ENCODE measurements at places on chromosomes 3 and 15.

DNA sequence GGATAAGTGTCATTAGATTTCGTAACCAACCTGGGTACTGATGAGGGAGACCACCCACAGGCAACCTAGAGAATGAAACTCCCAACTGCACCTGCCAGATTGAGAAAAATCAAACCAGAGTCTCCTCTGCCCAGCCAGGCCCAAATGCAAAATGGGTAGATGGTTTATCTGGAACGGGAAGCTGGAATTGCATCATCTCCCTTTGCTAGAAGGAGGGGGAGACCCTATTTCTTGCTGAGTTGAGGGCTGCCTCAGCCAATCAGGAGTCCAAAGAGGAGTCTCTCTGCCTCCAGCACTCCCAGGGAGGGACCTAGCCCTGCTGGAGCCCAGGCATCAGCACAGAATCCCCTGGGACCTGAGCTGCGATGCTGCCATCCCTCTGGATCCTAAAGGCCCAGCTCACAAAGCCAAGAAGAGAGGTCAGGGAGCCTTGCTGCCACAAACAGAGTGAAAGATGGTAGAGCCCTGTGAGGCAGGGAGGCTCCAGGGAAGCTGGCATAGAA is 8.1 kb downstream of the RMDN3 start:
- no peak for DNase-seq

- peak; percentile 40 for DNase-seq
Measured at GRCh38 chr15:73683777-73684580, at the start of gene CD276. Gene CD276, plus strand, starts transcription at chr15:73684383. Its CDS starts 15,257 bp downstream, at chr15:73699640.

GRCh38 chr15:60762638-60763037 is 283.7 kb upstream of the ICE2 start:
- DNase-seq: no peak

- no peak for DNase-seq
Measured at GRCh38 chr15:29682781-29683180, 139.5 kb downstream of the TJP1 start.

GRCh38 chr3:17122758-17123157 is 238.0 kb downstream of the PLCL2 start:
- DNase-seq: no peak

GRCh38 chr15:40471808-40472150 is 995 bp downstream of the CHST14 start:
- no peak for DNase-seq

DNA sequence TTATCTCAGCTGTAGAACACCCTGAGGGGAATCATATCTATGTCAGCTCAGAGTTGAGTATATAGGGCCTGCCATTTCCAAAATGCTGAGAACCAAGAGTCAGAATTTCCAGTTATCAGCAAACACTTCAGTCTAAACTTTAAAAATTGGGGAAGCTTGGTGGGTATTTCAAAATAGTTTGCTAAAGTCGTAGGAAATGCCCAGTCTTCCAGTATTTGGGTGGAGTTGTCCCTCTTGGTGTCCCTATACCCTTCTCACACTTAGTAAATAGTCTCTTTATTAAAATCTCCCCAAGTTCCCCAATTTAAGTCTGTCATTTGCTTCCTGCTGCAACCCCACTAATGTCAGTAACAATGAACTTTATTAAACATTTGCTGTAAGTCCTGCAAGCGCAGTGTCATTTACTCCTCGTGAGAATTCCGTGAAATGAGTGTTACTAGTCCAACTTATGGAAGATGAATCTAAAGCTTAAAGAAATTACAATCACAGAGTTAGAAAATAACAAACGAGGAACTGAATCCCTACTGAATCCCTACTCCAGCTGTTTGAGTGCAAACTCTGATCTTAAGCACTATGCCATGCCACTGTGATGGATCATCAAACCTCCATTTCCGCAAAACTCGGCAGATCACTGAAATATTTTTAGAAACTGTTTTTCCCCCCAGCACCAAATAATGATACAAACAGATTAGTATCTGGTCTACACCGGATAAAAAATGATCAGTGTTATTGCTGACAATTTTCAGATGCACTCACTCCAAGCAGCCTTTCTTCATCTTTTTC is 341.7 kb upstream of the PROK2 start:
- no peak for DNase-seq

DNA sequence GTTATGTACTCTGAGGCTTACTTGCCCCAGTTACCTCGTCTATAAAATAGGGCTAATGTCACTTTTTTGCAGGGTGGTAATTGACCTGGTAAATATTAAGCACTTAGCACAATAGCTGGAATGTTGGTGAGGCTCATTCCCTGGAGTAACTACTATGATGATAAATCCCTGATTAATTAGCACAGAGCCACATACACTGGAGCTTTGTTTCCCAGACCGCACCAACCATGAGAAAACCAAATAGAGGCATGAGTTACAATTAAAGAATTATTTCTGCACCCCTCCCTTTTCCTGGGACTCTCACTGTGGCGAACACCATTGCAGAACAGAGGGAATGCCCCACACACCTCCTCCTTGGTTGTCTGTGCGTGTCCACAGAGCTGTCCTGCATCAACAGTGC is 76.6 kb upstream of the CPOX start:
- no peak for DNase-seq

DNA sequence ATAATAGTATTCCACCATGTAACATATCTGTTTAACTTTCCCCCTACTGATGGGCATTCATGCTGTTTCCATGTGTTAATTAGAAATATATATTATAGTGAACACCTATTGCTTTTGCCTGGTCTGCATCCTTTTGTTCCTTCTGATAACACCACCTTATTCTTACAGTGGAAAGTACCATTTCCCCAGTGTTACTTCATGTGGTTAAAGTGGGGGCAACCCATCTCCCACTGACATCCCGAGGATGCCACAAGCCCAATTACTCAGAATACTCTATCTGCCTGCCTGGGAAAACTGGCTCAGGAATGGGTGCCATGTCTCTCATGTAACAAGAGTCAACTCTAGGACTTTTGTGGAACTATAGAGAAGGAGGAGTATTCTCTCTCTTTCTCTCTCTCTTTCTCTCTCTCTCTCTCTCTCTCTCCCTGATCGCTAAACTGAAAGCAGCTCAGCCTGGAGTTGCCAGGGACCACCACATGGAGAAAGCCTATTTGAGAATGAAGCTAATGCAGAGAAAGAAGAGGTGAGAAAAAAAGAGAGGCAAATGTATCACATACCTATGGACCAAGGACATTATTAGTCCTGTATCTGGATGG is 66.4 kb upstream of the PPIB start:
- DNase-seq: no peak

GRCh38 chr3:124078953-124079911 is 87.3 kb upstream of the ROPN1 start:
- DNase-seq: no peak

DNA sequence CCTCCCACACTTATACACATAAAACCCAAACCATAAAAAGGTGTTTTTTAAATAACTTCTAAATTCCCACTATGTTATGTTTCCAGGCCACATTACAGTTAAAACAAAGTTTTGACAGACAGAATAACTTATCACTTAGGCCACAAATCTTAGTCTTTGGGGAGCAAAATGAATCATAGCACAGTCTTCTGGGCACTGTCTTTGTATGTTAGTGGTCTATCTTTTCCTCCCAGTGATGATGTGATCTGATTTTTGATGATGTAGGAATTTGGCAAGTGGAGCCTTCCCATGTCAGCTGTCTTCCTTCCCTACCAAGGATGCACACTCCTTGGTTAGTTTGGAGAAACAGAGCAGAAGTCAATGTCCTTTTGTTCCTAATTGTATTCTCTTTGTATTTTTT is 67.3 kb downstream of the THSD4 start:
- no peak for DNase-seq

DNA sequence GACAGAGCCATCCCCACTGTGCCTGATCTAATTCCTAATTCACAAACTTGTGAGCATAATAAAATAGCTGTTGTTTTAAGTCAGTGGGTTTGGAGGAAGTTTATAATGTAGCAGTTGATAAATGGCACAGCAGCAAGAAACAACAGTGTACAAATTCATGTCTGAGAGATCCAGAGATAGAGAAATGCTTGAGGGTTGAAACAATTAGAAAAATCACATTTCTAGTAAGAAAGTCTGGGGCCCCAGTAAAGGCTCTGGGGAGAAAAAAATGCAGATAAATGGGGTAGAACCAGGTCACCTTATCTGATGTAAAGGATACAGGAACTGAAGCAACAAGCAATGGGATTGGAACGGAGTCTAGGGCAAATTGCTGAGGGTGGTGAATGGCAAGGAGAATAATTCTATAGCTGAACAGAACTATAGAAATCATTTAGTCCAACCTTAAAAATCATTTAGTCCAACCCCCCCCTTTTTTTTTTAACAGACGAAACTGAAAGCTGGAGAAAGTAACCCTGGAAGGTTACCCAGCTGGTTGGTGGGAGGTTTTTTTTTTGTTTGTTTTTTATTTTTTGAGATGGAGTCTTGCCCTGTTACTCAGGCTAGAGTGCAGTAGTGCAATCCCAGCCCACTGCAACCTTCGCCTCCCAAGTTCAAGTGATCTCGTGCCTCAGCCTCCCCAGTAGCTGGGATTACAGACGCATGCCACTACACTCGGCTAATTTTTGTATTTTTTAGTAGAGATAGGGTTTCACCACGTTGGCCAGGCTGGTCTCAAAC is 14.3 kb upstream of the SHQ1 start:
- no peak for DNase-seq

DNA sequence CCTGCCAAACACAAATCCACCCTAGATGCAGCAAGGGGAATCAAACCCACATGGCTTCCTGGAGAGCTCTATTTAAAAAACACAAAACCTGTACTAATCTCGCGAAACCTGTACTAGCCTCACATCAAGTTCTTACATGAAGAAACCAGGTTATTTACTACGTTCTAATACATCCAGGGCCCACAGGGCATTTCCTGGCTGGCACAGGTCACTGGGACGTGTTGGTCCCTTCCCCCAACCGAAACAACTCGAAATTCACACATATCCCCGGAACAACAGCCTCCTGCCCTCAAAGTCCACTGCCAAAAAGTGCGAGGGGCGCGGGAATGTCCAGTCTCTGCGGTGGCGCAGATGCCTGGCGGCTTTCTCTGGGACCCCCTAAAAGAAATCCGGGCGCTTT is 955 bp downstream of the CDCP1 start:
- DNase-seq: no peak

DNA sequence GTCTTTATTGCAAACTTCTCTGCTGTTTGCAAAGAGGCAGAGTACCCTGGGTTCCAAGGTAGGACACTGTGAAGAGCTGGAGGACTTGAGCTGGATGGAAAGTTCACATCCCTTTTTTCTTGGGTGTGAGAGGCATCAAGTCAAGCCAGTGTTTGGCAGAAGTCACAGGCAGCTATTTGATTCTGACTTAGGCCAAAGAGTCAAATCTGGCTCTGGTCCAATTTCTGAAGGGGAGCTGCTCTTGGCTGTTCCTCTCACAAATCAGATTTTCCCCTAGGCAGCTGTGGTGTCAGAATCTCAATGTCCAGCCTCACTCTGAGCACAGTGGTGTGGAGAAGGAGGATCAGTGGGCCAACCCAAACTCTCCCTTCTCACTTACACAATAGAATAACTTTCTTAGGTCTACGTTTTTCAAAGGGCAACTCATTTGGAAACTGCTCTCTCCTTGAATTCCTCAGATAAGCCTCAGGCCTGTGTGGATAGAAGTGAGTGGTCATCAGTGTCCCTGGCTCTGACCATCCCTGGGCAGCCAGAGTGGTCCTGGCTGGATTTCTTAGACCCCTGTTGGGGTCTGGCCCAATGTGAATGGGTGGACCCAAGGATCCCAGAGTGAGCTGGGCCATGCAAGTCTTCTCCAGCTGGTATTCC is 18.2 kb upstream of the AMOTL2 start:
- no peak for DNase-seq

GRCh38 chr15:82809308-82810060 is at the start of gene WHAMM:
Gene WHAMM, plus strand, starts transcription at chr15:82809628. Its CDS starts 99 bp downstream, at chr15:82809727.
- DNase-seq: peak; percentile 66
